ENCODE measurements at places on chromosomes 3 and 15.

DNA sequence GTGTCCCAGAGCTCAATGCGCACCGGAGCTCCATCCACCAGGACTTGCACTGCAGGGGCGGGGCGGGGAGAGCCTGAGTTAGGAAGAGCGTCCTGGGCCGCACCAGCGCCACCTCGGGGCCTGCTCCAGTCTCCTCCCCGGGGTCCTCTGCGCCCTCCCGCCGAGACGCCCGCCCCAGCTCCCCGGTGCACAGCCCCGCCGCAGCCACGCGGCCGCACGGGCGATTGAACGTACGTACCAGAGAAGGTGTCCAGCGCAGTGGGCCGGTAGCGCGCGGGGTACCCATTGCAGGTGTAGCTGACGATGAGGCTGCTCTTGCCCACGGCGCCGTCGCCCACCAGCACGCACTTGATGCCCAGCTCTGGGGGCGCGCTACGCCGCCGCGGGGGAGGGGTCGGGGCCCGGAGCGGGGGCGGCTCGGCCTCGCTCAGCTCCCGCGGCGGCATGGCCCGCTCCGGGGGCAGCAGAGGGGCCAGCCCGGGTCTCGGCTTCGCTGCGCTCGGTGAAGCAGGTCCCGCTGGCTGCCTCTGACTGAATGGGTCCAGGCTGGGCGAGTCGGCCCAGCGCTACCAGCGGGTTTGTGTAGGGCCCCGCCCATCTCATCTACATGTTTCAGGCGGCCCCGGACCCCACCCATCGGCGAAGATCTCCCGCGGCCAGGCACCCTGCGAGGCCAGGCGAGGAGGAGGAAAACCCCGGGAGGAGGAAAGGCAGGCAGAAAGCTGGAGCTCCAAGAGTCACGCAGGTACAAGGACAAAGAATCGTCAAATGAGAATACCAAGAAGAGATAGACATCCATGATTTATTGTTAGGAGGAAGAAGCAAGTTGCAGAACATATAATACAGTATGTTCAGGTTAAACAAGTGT lies at the start of gene RHOV:
Gene RHOV (minus strand): TSS at position 541 of the 868 bp plus-strand sequence. CDS start 95 bp downstream, at position 446.
- no peak for DNase-seq

GRCh38 chr3:481680-482079 lies 285.1 kb downstream of the CHL1 start:
- DNase-seq, result no peak

DNA sequence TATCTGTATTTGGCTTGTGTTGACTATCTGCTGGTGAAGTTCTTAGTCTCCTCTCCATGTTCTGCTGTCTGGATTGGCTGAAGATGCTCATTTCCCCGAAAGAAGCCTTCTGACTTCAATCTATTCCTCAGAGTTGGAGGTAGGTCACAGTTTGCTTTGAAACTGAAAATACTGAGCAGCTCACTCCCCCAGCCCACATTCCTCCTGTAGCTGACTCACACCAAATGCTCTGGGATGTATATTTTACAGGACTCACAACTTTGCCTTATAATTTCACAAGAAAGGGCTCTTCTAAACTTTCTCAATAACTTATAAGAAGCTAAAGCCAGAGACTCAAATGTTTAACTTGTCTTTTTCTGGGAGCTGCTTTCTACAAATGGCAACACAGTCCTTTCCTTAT lies 36.3 kb upstream of the SNX4 start:
- DNase-seq, result no peak

- DNase-seq, result no peak
These were observed at the start of gene HCLS1 for GRCh38 chr3:121660356-121661171. HCLS1 (minus strand) TSS chr3:121660903; CDS start chr3:121658347, 2,556 bp downstream.

GRCh38 chr3:152287898-152288576 lies 19.3 kb downstream of the MBNL1 start:
- DNase-seq, result no peak

DNA sequence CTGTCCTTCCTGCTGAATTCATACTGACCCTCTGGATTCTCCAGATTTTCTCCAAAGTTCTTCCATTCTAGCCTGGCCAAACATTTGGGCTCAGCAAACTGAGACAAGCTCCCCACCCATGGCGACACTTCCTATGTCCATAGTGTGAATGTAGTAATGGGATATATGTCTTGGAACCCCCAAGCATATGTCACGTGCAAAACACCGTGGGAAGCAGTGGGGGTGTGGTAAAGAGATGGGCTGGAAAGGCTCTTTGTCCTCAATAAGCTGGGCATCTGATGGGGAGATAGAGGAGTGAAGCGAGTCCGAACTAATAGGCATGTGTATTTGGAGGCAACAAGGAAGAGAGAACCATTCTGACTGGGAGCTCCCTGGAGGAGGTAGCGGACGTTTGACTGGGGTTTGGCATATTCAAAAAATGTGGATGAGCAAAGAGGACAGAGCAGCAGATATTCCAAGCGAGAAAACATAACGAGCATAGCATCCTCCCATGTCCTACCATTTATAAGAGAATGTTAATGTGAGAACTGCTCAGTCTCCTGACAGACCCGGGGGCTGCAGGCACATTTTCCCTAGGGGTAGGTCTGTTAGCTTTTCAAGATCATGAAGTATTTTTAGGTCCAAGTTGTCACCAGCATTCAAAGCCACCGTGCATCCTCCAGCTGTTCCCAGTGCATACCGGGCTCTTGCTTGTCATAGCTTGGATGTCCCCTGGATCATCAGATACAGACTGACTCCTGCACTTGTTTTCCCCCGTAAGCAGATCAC lies 25.6 kb downstream of the TPM1 start:
- DNase-seq, result no peak

DNA sequence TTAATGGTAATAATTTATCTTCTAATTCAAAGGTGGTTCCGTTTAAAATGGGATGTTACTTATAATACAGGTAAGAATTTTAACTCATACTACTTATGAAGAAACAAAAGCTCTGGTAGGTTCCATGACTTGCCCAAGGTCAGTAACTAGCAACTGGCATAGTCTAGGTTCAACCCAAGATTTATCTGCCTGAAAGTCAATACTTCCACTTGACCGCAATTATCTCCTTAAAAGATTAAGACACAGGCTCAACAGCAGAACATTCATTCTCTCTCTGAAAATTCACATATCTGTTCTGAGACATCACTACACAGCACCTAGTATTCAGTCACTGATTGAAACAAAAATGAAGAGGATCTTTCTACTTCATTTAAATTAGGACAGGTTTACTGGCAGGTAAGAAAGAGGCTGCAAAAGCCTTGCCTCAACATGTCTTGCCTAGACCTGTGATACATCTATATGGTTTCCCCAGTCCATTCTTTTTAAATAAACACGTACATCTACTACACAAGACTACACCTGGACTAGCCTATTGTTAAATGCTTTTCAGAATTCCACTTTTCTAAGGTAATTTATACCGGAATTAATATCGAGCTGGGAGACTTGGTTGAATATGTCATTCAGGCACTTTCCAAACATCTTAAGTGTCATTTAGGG lies 1.2 kb downstream of the CSNK1G1 start:
- no peak for DNase-seq

- no peak for DNase-seq
These were observed 59.7 kb downstream of the C3orf70 start for GRCh38 chr3:185093116-185093515.

DNA sequence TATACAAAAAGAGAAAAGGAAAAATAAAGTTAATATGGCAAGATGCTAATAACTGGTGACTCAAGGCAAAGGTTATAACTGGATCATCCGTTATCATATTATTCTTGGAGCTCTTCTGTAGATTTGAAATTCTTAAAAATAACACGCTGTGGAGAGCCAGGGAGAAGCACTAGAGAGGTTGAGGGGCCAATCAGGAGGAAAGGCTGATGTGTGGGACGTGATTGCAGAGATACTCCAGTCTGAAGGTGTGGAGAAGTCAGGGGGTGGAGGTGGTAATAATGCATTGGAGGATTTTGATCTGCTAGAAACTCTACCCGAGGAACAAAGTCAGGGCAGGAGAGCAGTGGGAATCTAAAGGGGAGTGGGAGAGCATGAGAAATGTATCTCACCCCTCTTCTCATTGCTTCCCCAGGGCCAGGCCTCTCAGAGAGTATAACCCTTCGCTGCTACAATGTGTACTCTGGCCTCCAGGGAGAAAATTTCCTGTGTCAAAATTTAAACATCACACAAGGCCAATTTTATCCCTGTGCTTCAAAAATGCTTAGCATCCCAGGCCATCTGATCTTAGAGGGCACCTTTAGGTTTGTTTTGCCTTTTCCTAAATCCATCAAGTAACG lies 211.5 kb upstream of the SEMA6D start:
- no peak for DNase-seq

All from muscle of back (tissue), 13 donors.